ENCODE measurements at places on chromosomes 6 and 20.

DNA sequence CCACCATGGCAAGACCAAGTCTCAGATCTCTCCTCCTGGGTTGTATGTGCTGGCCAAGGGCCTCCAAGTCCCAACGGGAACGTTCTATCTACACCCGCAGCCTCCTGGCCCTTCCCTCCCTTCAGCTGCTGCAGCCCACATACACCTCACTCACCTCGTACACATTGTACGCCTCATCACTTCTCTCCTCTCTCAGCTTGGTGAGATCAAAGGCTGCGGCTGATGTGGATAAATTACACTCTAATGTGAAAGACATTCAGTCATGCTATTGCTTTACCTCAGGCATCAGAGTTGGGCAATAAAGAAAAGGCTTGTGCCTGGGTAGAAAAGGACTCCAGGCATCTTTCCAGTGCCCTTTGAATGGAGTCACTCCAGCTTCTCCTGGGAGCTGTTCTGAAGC is 135.3 kb upstream of the FOXQ1 start:
- DNase-seq = no peak

- DNase-seq = no peak
Measured at GRCh38 chr20:58690396-58691135, 2.0 kb upstream of the NPEPL1 start.

DNA sequence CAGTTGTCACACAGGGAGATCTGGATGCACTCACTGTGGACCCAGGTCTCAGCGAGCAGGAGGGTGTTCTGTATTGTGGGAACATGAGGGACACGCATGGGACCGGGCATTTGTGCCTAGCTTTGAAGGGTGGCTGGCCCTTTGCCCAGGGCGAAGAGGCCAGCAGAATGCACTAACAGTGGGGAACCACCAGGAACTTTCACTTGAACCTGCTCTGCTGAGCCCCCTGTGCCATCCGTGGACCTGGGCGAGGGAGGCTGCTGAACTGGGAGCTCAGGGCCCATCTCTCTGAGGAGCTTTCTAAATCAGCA is 1.2 kb upstream of the ULBP2 start:
- DNase-seq = no peak

GRCh38 chr6:30690403-30691207 is at the start of gene NRM:
NRM (minus strand) TSS chr6:30690984; CDS start chr6:30690974, 10 bp downstream.
- DNase-seq = peak; percentile 72

GRCh38 chr20:32574296-32575226 is 10.6 kb downstream of the NOL4L start:
- no peak for DNase-seq

- no peak for DNase-seq
Measured at GRCh38 chr20:2729251-2729713, 36.7 kb downstream of the EBF4 start.

- no peak for DNase-seq
Measured at GRCh38 chr20:34525709-34526416, 9.6 kb downstream of the DYNLRB1 start.

GRCh38 chr6:112799889-112800288 is 452.8 kb downstream of the RFPL4B start:
- no peak for DNase-seq

DNA sequence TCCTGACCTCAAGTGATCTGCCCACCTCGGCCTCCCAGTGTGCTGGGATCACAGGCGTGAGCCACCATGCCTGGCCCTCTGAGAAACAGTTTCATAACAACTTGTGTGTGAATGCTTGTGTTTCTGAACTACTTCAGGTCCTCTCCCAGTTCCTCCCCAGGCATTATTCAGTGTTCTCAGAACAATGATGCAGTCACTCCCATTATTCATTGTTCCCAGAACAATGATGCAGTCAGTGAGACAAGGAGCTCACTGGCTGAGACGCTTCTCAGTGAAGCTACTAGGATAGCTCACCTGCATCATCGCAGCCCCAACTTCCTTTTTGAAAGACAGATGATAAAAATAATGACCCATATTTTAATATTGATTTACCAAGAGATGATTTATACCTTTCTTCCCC is 71.5 kb downstream of the NDUFAF5 start:
- no peak for DNase-seq

DNA sequence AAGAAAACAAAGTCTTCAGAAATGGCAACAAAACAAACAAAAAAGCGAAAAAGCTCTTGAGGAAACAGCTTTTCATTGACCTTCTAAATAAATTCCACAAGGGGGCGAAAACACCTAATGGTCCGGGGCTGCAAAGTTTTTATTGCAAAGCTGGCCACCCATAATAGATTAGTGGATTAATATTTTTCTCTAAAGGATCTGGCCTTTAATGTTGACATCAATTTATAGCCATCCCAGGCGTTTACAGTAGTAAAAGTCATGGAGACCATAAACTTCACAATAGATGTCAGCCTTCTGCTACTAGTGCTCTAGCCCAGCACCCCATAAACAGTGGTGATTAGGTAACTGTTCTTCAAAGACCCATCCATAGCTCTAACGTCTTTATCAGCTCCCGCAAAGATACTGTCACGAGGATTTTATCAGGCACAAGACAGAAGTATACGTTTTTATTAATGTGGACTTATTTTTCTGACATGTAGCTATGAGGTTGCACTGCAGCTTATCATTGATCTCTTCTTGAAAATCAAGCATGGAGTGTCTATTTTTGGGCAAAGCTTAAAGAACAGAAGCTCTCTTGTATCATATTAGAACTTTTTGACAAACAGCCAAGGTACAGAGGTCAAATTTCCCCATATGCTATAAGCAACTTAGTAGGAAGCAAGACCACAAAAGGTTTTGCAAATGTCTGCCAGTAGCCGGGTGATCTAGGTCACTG is 4.7 kb downstream of the CITED2 start:
- DNase-seq = no peak

- no peak for DNase-seq
Measured at GRCh38 chr20:25586877-25587276, 1.5 kb upstream of the NINL start.

GRCh38 chr20:3723284-3723683 is 9.2 kb upstream of the HSPA12B start:
- DNase-seq = no peak

DNA sequence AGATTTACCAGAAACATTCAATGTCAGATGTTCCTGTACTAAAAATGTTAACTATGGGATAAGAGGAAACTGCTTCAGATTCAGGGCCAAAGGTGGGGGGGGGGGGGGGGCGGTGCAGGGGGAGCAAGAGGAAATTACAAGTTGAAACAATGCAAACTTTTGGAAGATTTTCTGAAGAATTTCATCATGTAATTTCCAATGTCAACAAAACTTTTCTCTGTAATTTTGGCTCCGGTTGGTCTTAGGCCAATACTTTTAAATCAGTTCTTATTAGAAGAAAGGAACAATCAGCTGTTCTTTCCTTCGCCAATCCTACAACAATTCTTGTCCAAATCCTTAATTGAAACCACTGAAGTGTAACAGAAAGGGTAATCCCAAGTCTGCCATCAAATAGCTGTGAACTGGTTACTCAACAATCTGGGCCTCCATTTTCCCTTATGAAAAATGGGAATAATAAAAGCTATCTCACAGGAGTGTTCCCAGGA is 13.1 kb downstream of the UQCC1 start:
- no peak for DNase-seq

DNA sequence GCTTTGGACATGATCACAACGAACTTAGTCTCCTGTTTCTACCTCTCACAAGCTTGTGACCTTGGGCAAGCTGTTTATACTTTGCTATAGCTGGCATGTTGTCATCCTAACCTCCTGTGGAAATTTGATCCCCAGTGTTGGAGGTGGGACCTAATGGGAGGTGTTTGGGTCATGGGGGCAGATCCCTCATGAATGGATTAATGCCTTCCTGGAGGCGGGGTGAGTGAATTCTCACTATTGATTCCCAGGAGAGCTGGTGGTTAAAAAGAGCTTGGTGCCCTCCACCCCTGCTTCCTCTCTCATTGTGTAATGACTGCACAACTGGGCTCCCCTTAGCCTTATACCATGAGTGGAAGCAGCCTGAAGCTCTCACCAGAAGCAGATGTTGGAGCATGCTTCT is 228.9 kb downstream of the HIVEP2 start:
- no peak for DNase-seq

DNA sequence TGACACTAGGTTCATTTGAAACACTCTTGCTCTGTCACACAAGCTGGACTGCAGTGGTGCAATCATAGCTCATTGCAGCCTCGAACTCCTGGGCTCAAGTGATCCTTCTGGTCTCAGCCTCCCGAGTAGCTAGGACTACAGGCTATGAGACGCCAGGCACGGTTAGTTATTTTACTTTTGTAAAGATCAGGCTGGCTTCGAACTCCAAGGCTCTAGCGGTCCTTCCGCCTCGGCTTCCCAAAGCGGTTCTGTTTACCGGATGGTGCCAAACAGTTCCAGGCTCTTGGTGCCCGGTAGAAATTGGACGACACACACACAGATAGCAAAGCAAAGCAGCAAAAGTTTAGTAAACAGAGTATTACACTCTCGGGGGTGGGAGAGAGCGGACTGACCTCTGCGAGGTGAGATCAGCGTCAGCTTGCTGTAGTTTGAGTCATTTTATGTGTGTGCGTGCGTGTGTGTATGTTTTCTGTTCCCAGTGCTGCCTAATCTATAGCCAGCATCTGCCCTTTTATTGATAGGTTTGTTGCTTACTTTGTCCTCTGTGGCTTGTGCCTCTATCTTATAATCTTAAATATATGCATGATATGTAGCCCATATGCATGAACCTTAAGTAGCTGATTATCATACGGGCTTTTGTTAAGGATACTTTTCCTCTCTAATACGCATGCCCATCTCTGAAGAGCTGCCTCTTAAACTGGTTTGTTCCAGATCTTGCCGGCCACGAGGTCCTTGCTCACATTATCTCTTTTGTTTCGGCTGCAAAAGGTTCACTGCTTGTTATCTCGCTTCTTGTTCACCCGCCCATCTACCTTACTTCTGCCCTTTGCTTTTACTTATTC is 75.2 kb downstream of the OR2B2 start:
- no peak for DNase-seq

DNA sequence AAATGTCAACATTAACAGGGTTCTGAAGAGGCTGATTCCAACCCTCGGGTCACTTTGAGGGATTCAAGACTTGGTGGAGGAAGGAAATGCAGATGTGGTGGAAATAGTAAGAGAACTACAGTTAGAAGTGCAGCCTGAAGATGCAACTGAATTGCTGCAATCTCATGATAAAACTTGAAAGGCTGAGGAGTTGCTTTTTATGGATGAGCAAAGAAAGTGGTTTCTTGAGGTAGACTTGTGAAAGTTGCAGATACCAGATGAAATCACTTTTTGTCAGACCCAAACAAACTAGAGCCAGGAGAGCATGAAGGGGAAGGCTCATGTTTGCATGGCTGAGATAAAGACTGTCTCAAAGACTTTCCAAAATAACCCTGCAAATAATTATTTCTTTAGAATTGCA is 16.2 kb downstream of the ANKRD6 start:
- no peak for DNase-seq

- no peak for DNase-seq
Measured at GRCh38 chr6:47135772-47136171, 93.6 kb upstream of the ADGRF1 start.

GRCh38 chr6:85660181-85660611 is 17.5 kb upstream of the SYNCRIP start:
- DNase-seq = no peak

DNA sequence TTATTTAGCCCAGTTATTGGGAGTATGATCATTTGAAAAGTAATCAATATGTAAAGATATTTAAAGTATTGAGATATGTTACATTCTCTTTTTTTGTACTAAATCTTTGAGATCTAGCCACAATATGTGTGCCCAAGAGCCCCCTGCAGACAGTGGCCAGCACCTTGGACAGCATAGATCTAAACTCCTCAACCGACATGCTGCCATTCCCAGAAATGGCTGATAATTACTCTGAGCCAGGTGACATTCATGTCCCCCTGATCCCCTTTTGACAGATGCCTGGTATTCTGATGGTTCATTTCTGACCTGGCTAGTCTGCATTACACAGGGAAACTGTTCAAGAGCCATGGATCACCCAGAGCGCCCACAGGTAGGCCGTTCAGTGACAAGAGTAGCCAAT is 177.1 kb downstream of the ZDHHC14 start:
- no peak for DNase-seq

- DNase-seq = no peak
Measured at GRCh38 chr6:85388531-85388930, 61.4 kb upstream of the NT5E start.

DNA sequence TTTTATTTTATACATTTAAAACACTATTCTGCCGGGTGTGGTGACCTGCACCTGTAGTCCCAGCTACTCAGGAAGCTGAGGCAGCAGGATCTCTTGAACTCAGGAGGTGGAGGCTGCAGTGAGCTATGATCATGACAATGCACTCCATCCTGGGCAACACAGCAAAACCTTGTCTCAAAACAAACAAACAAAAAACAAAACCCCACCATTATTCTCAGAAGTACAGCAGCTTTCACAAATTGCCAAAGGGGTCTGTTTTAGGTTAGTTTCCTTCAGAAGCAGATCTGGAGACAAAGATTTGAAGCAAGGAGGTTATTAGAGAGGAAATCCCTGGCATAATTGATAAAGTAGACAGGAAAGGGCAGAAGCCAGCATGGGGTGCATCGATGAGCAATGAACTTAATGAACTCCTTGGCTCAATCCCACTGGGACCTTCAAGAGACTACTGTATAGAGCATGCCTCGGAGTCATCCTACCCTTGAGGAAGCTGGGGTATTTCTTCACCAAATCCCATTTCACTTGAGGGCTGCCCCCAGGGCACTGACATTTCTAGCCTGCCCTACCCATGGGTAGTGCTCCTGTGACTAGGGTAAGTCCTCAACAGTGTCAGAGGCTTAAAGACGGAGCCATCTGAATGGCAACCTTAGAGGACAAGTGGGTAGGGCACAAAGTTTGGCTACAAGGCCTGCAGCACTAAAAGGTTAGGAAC is 43.2 kb upstream of the DDR1 start:
- DNase-seq = no peak

DNA sequence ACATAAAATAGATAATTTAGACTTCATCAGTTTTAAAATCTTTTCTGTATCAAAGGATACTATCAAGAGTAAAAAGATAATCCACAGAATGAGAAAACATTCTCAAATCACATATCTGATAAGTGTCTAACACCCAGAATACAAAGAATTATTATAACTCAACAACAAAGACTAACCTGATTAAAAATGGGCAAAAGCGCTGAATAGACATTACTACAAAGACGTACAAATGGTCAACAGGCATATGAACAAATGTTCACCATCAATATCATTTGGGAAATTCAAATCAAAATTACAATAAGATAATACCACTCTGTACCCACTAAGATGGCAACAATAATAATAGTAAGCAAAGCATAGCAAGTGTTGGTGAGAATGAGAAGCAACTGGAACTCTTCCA is 503.8 kb downstream of the CDH26 start:
- DNase-seq = no peak

- DNase-seq = no peak
Measured at GRCh38 chr6:109738667-109739066, 47.6 kb downstream of the FIG4 start.

Data from stimulated activated CD4-positive, alpha-beta T cell treated with anti-CD3 and anti-CD28 coated beads, Interleukin-1b, Interleukin-23, amount 100 ng/mL, for 1 hour (primary cell).